ENCODE measurements at places on chromosomes 5 and 9.

DNA sequence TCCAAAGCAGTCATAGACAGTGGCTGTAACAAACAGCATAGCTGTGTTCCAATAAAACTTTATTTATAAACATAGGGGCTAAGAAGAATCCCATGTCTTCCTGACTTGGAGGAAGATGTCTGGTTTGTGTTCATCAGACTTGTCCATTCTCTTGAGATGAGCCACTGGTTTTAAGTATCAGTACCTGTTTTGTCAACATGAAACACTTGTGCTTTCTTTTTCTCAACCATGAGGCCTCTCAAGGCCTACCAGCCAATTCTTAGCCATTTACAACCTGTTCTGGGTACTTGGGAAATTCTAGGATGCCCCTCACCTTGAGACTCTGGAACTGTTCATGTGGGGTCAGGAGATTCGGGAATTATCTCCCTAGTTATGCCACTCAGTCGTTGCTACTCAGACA, 154.3 kb upstream of the PPP1R2B start:
- DNase-seq = no peak

GRCh38 chr5:110333384-110333783, 393.1 kb downstream of the TMEM232 start:
- DNase-seq = no peak

DNA sequence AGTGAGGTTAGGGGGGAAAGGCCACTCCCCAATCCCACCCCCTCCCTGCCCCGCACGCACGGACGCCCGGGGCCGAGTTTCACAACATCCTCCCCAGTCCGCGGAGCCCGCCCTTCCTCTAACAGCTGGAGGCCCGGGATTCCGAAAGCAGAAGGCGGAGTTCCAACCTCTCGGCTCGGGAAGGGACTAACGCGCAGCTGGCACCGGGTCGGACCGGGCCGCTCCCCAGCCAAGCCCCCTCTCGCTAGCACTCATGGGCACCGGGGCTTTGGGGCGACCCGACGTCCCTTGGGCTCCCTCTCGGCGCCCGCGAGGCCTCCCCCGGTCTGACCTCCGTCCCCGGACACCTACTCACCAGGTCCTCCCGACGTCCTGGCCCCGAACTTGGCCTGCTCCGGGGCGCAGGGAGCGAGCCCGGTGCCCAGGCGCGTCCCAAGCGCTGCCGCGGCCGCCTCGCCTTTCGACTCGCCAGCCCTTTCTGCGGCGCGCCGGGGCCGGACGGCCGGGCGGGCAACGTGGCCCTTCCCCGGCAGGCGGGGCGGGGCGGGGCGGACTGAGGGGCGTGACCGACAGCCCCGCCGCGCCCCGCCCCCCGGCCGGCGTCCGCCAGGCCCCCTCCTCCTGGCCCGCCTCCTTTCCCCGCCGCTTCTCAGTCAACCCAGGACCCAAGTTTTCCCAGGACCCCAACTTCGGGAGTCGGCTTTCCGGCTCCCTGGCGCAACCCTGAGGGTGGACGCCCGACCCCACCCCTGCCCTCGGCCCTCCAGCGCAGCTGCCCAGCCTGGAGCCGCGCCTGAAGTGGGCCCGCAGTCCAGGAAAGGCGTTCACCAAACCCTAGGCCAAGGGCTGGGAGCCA, at the start of gene MGAT1:
Gene MGAT1, minus strand, starts transcription at position 482 of the 856 bp plus-strand sequence. CDS start 9,835 bp downstream, outside the sequence.
- DNase-seq = no peak

DNA sequence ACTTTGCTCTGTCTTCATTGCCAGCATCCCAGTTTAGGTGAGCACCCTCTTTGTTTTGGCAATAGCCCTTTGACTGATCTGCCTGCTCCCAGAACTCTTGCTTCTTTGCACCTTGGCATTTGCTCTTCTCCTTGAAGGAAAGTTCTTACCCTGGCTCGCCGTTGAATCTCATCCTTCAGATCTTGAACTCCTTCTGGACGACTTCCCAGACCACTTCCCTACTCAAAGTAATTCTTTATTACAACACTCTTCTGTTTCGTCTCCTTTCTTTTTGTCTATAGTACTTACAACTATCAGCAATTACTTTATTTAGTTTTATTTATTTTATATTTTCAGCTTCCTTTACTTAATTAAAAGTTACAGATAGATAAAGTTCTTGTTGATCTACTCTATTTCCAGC, 1510.1 kb downstream of the MAT2B start:
- no peak for DNase-seq

DNA sequence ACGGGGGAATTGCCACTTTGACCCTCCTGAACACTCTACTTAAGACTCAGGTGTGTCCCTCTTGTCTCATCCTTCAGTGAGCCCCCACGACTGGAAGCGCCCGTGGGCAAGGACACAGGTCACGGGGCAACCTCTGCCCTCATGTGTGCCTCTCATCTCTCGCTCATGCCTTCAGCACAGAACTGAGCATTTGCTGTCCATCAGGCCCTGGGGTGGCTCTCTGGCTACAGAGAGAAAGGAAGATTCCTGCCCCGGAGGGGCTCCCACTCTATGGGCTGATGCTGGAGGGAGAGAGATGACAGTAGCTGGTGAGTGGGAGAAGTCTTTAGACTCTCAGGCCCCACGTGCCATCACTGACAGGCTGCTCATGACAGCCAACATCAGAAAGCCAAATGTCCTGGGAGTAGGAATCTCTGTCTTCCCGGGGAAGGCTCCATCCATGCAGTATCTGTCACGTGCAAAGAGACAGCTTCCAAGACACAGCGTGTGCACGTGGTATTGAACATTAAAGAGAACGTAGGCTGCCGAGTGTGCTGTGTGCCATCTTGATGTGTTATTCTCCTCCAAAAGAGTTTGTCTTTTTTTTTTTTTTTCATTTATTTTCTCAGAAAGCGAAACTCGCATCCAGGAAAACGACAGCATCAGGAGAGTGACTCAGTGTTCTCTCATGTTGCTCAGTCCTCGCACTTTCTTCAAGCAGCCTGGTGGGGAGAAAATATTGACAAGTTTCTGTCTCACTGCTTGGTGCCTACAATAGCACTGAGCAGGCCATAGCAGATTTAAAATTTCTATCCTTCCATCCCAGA, 190.5 kb downstream of the GAS1 start:
- DNase-seq = no peak

DNA sequence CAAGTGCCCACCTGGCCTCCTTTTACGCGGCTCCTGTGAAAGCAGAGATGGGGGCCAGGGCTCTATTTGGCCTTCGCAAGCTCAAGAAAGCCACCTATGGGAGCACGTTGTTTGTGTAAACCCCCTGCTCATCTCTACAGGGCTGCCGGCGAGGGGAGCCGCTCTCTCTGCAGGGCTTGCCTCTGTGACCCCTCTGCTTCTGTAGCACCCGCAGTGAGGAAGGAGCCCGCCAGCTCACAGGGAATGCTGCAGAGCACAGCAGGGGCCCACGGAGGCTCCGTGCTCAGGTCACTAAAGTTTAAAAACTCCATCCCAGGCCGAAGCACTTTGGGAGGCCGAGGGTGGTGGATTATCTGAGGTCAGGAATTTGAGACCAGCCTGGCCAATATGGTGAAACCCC, 376.8 kb downstream of the IRX2 start:
- no peak for DNase-seq

GRCh38 chr5:179599973-179600372, 23.5 kb downstream of the HNRNPH1 start:
- DNase-seq = no peak

DNA sequence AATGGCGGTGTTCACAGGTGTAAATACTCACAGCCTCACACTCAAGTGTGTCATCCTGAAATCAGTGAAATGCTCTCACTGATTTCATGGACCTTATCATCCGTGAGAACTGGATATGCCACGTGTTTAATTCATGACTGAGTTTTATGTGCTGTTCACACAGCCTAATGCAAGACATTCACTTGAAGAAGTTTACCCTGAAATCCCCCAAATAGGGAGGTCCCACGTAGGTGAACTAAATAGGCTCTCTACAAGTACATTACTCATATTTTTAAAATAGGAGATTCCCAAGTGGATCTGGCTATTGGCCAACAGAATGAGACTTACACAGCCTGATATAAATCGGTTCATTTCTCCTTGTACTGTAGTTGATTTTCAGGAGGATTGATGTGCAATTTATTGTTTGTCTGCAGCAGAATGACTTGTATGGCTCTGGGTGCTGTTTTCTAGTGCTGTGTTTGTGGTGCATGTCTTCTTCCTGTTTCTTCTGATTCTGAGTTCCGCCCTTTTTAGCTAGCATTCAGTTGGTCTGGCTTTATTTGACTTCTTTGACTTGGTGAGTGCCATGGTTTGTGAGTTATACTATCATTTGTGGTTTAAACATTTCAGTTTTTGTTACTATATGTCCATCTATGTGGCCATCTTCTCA, 25.1 kb downstream of the TRIO start:
- no peak for DNase-seq

DNA sequence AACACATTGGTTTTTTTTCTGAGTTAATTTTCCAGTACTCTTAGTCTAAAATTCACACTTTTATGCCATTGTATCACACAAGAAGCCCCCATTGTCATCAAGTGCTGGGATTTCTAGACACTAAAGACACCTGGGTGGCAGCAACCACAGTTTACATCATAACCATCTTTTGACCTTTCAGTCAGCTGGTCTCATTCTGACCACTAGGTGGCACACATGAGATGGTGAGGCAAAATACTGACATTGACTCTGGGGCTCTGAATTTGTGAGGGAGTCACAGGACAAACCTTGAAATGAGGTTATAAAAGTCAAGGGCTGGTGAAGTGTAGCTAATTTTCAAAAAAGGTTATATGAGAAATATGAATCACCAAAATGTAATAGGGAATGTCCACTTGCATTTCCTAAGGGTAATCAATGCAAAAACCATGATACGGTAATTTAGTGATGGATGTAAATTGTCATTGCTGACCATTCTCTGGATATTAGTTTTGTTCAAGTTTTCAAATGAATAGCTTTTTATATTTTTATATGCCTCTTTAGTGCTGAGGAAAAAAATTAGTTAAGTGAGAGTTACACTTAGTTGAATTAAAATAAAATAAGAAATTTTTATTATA, 229.4 kb downstream of the DMAC1 start:
- peak; percentile 8 for DNase-seq

DNA sequence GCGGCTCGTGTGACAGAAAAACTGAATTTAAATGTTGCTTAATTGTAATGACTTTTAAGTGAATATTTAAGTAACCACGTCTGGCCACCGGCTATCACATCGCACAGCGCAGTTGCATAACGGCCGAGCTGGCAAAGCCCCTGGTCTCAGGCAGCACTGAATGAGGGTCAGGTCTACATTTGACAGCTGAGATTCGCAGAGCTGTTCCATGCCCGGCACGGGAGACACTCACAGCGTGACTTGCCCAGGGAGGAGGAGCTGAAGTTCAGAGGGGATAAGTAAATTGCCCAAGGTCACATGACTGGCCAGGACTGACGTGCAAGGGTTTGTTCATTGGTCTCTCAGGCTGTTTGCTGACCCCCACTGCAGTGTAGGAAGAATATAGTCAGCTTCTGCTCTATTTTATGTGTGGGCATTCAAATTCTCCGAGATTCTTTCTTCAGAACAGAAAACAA, 17.4 kb upstream of the COL5A1 start:
- DNase-seq = no peak

DNA sequence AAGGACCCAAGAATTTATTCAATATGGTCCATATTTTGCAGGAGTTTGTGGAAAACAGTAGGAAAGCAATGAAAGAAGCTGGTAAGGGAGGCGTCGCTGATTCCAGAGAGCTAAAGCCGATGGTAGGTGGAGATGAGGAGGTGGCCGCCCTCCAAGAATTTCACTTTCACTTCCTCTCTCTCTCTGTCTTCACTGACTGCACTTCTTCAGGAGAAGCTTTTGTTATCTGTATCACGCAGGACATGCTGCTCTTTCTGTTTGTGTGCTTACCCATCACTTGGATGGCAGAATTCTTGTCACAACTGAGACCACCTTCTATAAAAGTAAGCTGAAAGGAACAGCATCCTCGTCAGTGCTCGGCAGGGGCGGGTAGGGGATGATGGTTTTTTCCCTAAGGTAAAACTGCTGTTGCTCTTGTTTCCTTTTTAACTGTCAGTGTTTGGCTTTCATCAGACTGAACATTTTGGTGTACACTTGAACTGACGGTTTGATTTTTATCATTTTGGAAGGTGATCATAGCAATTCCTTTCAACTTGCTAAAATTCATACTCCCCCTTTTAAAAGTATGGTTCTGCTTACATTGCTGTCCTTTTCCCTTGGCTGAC, 62.4 kb upstream of the FSD1L start:
- peak; percentile 40 for DNase-seq

- no peak for DNase-seq
These were observed 367.4 kb downstream of the KIAA0825 start for GRCh38 chr5:94250985-94251384.

- DNase-seq = no peak
These were observed 268.6 kb upstream of the MVB12B start for GRCh38 chr9:126058011-126058531.

DNA sequence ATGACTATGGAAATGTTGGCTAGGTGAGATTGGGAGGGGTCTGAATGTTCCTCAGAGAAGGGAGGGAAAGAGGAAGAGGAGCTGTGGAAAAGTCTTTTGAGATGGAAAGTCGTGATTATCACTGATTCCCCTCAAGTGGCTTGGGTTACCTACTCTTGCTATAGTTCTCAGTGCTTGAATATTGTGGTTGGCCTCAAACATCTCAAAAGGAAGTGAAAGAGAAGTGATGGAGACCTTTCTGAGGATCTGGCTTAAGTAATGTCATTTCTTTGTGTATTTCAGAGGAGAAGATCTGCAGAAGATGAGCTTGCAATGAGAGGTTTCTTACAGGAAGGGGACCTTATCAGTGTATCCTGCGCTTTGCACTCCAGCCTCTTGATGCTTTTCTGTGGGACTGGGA, 5.5 kb downstream of the EXOSC2 start:
- DNase-seq = no peak

- DNase-seq = no peak
These were observed 1.4 kb downstream of the SUSD3 start for GRCh38 chr9:93059715-93060578.

DNA sequence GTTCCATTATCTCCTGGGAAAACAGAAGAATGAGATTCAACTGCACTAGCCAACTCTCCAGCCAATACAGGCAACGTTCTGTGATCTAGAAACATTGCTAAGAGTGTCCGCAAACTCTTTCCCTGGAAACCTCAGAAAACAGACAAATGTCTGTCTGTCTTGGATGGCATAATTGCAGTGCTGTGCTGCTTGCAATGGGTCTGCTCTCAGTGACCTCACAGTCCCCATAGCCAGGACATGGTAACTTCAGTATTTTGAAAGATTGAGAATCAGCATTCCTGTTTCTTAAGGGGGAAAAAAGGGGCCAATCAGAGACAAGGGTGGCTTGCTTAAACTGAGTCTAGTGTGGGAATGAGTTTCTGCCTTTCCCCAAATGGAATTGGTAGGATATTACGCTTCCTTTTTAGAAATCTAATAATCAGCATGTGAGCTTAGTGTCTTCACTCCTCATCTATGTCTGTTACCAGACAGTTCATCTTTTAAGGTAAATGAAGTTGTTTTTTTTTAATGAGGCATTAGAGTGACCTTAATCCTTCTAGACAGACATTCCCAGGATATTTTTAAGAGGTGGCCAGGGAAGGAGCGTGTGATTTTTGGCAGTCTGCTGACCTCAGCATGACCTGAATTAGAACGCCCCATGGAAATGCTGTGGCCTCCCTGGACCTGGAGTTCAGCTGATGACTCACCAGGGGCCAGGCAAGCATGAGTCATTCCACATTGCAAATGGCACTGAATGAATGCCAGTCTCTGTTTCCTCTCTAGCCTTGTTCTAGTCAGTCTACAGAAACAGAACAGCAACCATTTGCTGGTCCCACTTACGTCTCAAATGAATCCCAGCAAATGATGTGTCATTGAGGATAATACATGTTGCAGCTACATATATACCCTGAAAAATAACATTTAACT, 210.2 kb upstream of the ACTBL2 start:
- peak; percentile 3 for DNase-seq

- DNase-seq = no peak
These were observed 4.3 kb upstream of the IL17B start for GRCh38 chr5:149383399-149383798.

Measured in GM12864 (cell line).